ENCODE measurements at places on chromosomes 2 and 18.

DNA sequence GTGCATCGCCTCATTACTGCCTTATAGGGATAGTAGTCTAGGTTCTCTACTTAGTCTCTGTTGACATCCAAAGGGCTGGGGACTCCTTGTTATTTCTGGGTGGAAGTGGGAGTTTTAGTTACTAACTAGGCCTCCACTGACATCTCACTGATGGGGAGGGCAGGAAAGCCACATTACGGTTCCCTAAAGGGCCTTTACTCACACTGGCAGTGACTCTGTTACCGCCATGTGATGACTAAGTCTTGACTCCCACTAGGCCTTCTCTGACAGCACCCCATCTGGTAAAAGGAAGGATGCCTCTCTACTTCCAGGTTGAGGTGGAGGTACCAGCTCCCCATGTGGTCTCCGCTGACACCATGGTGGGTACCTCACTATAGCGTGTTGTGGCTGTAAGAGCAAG is 14.0 kb upstream of the BCL2L11 start:
- DNase-seq = peak; percentile 34

DNA sequence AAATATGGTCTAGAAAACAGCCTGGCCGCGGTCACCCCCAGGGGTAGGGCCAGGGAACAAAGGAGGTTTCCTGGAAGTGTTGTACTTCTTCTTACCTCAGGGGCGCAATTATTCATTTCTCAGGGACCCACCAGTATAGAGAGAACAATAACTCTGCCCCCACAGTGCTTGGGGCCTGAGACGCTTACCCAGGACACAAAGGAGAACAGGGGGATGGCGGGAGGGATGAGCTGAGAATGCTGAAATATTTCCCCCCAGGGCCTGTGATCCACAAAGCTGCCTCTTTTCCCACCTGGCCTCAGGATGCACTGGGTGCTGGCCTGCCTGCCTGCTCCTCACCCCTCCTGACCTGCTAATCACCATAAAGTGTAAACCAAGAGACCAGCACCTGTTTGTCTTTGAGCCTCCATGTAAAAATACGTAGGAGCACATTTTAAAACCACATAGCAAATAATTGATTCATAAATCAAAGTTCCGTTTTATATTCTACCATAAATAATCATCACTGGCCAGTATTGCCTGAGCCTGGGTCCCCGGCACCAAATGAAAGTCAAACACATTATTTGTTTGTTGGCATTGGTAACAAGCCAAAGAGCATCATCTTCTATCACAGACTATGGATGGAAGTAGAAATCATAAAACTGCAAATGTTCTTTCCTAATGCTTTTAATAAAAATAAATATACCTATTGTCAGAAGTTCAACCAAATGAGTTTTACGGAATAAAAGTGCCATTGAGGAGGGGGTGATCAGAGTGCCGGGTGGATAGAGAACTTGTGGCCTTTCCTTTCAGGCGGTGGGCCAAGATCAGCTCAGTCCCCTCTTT is 67.3 kb upstream of the RMDN2 start:
- DNase-seq = no peak

DNA sequence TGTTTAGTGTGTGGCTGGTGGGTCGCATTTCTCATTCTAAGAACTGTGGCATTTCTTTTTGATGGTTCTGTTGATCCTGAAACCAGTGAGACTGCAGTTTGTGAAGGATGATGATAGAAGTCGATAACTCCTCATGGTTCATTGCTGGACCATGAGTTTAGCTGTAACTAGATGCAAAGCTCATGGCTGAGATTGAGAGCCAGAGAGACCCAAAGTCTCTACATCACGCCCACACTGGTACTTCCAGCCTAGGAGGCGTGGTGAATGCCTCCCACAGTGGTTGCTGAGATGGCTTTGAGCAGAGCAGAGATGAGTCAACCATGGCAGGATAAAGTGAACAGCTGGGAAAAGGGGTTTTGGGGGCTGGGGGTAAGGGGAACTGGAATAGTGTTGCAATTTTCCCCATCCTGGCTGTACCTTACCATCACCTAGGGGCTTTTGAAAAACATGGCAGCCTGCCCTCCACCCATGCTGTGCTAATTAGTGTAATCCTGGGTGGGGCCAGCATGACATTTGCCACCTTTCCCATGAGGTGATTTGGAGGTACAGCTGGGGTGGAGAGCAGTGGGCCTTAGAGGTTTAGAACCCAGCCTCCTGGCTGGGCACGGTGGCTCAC is 24.1 kb downstream of the INPP4A start:
- peak; percentile 84 for DNase-seq

DNA sequence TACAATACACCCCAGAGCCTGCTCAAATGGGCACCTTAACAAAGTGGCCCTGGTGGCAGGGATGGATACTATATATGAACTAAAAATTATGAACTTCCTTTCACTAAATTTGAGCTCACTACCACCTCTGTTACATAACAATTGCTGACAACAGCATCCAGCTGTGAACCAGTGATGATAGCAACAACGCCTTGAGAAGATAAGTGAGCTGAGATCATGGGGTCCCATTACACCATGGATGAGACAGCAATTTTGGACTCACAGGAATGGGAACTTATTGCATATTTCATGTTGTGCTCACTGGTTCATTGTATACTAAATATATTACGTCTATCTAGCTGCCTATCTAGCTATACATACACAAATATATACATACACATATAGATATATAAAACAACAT is 16.9 kb upstream of the ALMS1 start:
- DNase-seq = no peak

DNA sequence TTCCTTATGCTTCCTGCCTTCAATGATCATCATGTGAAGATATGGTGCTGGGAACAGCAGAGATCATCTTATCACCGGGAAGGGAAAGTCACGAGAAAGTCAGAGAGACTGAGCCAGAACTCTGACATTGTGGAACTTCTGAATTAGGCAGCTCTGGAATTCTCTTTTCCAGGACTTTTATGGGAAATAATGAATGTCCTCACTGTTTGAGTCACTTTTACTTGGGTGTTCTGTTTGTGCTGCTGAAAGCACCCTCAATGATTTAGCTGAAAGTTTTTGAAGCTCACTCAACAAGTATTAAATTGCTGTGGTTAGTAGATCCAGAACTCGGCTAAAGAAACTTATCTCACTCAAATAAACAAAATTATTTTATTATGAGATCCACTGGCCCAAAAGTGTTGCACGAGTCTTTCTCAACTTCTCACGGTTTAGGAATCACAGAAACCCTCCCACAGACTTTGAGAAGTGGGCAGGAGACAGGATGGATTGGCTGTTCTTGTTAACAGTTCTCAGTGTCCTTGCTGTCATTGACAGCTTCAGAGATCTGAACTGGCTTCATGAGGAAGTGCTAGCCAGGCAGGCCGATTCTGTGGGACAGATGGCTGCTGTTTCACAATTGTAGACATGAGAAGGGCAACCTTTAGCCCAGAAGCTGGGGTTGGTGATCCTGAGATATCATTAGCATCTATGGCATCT is 26.4 kb upstream of the ATRAID start:
- DNase-seq = no peak

DNA sequence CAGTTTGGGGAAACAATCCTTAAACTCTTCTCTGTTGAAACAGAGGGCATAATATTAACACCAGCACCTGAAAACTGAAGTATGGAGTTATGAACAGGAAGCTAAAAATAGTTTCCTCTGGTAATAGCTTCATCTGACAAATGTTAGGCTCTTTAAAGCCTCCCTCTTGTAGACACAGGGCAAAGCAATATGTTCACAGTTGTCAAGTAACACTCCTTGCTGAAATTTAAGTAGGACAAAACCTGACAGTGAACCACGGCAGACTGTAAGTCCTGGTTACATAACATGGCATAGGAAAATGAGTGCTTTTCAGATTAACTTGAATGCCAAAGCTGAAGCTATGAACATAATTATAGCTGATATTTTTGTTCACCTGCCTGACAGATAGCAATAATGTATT is 172.9 kb downstream of the CMPK2 start:
- DNase-seq = no peak

DNA sequence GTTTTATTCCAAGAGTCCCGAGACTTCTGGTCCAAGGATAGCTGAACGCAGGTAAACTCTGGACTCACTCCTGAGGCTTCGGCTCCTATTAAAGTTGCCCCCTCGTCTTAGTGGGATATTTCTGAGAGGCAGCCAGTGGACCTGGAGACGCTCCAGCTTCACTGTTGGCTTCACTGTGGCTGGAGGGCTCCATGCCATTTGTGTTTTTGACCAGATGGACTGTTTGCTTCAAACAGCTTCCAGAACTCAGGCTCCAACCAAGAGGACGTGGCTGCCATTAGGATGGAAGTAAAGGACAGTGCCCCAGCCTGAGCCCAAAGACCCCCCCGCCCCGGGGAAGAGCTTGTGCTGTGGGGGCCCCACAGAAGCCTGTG is 94.4 kb upstream of the LDAH start:
- DNase-seq = no peak

DNA sequence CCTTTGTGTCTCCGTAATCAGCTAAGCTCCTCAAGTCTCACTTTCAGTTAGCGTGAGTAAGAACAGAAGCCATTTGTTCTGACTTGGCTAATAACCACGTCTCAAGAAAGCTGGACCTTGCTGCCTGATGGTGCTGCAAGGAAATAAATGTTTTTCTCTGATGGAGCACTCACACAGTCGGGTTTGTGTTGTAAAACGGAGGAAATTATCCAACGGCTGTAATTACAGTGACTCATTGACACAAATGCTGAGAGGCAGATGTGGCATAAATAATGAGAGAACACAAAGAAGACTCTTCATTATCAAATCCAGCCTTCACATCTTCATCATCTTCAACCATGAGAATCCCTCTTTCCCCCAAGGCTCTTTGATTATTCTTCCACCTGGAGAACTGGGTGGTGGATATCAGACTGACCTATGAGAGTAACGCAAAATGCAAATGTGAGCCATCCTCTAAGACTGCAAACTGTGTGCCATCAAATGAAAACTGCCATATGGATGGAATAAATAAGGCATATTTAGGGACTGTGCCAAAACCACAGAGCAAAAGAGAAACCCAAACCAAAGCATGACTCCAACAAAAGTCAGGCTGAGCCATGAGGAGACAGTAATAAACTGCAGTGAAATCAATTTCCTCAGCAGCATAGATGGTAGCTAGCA is 252.6 kb downstream of the RND3 start:
- DNase-seq = no peak

DNA sequence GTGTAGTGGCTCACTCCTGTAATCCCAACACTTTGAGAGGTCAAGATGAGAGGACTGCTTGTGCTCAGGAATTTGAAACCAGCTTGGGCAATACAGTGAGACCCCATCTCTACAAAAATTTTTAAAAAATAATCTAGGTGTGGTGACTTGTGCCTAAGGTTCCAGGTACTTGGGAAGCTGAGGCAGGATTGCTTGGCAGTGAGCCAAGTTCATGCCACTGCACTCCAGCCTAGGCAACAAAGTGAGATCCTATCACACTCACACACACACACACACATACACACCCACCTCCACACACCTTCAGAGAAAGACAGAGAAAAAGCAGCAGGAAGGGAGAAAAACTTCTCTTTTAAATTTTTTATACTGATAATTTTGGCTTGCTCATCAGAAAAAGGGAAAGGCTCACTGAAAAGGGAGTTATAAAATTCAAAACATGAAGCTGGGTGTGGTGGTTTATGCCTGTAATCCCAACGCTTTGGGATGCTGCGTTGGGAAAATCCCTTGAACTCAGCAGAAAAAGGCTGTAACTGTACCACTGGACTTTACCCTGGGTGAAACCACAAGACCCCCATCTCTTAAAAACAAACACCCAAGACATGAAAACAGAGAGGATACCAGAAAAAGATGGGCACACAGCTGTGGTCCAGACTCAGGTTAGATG is 25.7 kb downstream of the FAM168B start:
- no peak for DNase-seq

- no peak for DNase-seq
Observed at GRCh38 chr2:148305476-148305875, 284.6 kb downstream of the MBD5 start.

DNA sequence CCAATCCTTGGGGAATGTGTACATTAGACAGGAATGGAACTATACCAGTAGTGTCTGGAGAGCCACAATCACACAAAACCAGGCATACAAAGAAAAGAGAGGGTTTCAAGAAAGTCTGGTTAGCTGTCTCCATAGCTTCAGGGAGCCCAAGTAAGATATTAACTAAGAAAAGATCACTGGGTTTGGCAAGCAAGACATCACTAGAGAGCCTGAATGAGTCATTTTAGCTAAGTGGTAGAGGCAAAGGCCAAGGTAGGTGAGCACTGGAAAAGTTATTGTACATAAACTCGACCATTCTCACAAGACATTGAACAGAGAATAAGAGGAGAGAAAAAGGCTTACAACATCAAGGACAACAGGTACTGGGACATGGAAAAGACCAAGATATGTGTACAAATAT is 143.8 kb upstream of the ARL4C start:
- DNase-seq = no peak

- DNase-seq = no peak
Observed at GRCh38 chr18:51430538-51430937, 233.1 kb upstream of the MEX3C start.

DNA sequence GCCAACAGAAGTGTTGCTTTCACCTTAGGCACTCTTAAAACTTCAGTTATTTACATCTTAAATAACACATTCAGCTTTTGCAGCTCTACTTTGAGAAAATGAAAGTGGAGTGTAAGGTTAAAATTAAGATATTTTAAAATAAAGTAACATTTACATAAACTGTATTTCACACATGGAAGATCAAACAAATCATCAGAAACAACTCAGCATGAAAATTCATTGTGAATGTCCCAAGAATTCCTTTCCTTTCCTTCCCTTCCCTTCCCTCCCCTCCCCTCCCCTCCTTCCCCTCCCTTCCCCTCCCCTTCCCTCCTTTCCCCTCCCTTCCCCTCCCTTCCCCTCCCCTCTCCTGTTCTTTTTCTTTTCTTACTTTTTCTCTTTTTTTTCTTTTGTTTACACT is 238.0 kb upstream of the DOK6 start:
- no peak for DNase-seq

DNA sequence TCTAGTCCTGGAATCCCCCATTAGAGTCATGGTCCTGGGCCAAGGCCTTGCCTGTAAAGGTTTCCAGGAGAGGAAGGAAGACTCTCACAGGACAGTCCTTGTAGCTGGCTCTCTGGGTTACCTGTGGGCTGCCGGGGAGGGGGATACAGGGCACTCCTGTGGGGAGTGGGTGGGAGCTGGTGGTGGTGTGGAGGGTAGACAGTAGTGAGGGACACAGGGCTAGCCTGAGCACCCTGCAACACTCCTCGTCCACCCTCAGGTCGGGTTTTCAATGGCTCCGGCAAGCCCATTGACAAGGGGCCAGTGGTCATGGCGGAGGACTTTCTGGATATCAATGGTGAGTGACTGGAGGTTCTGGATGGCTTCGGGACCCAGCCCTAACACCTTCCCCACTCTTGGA is 19.7 kb upstream of the ANKRD53 start:
- DNase-seq = no peak

- DNase-seq = no peak
Observed at GRCh38 chr2:135874777-135875365, 1.4 kb downstream of the MCM6 start.

- no peak for DNase-seq
Observed at GRCh38 chr2:95375532-95376150, 26.9 kb upstream of the FAHD2A start.

Data from activated CD8-positive, alpha-beta T cell treated with anti-CD3 and anti-CD28 coated beads for 36 hours (primary cell).